ENCODE measurements at places on chromosomes 3 and 15.

GRCh38 chr15:57215326-57215725, 161.0 kb upstream of the CGNL1 start:
- no peak for DNase-seq

DNA sequence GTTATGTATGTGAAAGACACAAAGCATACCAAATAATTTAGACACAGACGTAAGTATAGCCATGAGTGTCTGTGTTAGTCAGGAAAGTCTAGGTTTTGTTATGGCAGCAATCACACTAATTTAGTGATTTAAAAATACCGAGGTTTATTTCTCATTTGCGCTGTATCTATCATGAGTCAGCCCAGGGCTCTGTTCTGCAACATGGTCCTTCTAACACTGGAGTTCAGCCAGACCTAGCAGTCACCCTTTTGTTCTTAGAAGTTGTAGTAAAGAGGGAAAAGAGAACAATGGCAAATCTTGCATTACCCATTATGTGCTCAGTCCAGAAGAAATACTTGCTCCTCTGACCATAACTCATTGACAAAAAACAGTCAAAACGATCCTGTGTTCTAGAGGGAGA, 311.5 kb downstream of the NLGN1 start:
- DNase-seq = no peak

GRCh38 chr15:55494931-55495330, 13.1 kb downstream of the DNAAF4 start:
- DNase-seq = no peak

DNA sequence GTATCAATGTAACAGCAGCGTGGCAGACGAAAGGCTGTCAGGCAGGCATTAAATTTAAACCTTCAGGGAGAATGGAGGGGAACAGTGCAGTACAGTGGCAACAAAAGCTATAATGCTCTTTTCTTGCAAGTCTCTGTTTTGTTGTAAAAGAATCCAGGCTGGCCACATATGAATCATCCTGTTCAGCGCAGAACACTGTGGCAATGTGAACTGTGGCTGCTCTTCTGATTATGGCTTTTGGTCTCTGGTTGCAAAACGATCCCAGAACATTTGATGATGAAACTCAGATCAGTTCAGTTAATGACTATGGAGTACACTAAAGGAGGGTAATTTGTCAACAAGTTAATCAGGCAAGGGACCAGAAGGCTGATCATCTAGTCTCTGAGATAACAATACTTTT, 219.7 kb upstream of the SGO1 start:
- no peak for DNase-seq

GRCh38 chr3:16423298-16423697, 90.2 kb downstream of the RFTN1 start:
- no peak for DNase-seq

DNA sequence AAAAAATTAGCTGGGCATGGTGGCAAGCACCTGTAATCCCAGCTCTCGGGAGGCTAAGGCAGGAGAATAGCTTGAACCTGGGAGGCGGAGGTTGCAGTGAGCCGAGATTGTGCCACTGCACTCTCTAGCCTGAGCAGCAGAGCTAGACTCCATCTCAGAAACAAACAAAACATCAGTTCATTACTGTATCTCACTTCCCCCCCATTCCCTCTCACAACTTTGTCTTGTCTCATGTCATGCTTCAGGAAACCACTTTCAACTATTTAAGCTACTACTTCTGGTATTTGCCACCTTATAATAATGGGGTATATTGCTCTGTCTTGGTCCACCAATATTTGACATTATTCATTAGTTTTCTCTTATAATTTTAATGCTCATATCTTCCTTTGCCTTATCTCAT, 26.2 kb downstream of the PIK3CA start:
- no peak for DNase-seq

- peak; percentile 79 for DNase-seq
Observed at GRCh38 chr3:64687781-64688604, at the start of gene ADAMTS9. TSS of gene ADAMTS9 (minus strand) at chr3:64688000. CDS start at chr3:64687657, 343 bp downstream.

GRCh38 chr15:27705056-27705455, 394.1 kb downstream of the OCA2 start:
- DNase-seq = no peak

GRCh38 chr3:194928227-194928626, 242.5 kb downstream of the FAM43A start:
- DNase-seq = no peak

GRCh38 chr3:134378818-134379217, 4.6 kb upstream of the AMOTL2 start:
- DNase-seq = no peak

DNA sequence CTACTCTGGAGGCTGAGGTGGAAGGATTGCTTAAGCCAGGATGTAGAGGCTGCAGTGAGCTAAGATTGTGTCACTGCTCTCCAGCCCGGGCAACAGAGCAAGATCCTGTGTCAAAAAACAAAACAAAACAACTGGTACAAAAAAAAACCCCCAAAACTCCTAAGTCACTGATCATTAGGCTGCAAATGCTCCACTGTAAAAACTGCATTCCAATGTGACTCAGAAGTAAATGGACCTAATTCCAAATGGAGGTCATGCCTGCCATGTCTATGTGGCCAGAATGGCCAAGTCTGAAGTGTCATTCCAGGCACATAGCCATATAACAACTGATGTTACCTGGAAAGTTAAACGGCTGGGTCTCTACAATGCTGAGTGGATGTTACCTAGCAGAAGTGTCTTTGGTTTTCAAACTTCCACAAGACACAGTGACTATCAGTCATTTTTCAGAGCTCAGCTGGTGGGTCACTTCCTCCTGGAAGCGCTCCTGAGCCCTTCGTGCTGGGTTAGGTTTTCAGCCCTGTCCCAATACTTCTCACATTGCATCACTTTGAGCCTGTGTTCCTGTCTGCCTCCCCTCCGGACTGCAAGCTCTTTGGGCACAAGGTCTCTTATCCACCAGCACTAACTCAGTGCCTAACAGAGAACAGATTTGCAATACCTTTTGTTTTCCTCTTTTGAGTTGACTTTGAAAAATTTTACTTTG, 10.6 kb downstream of the FSTL1 start:
- no peak for DNase-seq

DNA sequence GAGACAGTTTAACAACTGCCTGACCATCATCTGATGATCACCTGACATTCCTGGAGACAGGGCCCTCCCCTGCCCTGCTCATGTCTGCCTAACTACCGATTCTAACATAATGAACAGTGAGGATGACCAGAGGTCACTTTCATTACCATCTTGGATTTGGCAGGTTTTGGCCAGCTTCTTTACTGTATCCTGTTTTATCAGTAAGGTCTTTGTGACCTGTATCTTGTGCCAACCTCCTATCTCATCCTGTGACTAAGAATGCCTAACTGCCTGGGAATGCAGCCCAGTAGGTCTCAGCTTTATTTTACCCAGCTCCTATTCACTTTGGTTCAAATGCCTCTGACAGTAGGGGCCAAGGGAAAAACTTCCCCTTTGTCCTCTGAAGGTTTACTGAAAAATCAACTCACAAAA, 40.2 kb downstream of the METTL6 start:
- DNase-seq = no peak
